CD8-positive, alpha-beta memory T cell (primary cell): ENCODE measurements at places on chromosomes 2 and 18. TPM values are rescaled to one million over a fixed set of nuclear protein-coding genes. Genes with fewer than 3 reads are reported as not detected.

The ZC3H8 gene
- polyA plus RNA-seq = 13.4 TPM

The ALLC gene
- not detected for polyA plus RNA-seq

The SLC5A7 gene
- polyA plus RNA-seq = not detected

The SOX11 gene
- not detected for polyA plus RNA-seq

The DCDC2C gene
- polyA plus RNA-seq = not detected

The CHST9 gene
- polyA plus RNA-seq = not detected
